ENCODE measurements at places on chromosomes 1 and 21. TPM values are rescaled to one million over a fixed set of nuclear protein-coding genes. Genes with fewer than 3 reads are reported as not detected.

The MLLT11 gene
- total RNA-seq, result 0.80 TPM

The LCE1D gene
- total RNA-seq, result not detected

The DNAJC28 gene
- 0.52 TPM for total RNA-seq

The RNU1-3 gene
- total RNA-seq, result 6,387 TPM

The MRPL55 gene
- total RNA-seq, result 29.0 TPM

The SH2D1B gene
- total RNA-seq, result 3.4 TPM

The IGSF9 gene
- total RNA-seq, result 13.0 TPM

The SLC44A5 gene
- 0.60 TPM for total RNA-seq

The ZCCHC17 gene
- total RNA-seq, result 17.5 TPM

DNA sequence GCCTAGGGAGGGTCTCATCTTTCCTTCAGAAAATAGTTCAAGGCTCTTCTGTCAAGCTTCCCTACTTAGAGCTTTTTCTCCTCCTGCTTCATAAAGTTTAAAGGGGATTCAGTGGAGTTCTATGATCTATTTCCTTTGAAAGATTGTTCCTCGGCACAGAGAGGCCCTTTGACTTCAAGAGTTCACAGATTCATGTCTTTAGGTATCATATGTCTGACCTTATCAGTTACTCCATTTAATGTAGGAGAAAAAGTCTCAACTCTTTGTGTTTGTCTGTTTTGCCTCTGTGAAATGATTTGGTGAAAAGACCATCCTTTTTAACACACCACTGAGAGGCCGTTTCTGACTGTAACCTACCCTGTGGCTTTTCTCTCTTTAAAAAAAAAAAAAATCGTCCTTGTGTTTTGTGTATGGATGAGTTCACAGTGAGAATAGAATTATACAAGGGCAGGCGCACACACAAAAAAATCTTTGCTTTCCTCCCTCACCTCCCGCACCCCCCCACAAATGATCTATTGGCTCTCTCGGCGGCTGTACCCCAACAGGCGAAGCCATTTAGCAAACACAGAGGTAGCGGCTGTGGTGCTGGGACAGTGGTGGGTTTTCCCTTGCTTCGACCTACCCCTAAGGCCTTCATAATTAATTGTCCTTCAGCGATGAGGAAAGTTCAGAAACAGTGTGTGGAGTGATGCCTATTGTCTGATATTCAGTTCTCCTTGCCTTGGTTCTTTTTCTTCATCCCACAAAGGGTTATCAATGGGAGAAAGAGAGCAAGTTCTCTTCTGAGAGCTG, 29.6 kb downstream of the PROX1 start:
- no peak for ATAC-seq

DNA sequence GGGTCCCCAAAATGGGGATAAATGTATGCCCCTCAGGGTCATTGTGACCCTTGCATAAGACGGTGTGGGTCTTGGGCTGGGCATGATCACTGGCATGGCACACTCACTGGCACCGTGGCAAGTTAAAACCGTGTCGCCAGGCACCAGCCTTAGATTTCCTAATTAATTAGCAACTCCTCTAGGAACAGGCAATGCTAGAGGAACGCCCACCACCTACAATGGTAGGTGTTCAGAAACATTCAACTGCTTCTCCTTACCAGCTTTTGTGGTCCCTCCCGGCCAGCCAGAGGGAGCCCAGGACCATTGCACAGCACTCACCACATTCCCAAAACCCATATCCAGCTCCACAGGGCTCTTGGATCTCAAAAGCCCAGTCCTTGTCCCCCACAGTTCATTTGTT, 36.4 kb downstream of the EPHA2 start:
- no peak for ATAC-seq

- no peak for ATAC-seq
These were observed 78.5 kb downstream of the BACH1 start for GRCh38 chr21:29377266-29377665.

DNA sequence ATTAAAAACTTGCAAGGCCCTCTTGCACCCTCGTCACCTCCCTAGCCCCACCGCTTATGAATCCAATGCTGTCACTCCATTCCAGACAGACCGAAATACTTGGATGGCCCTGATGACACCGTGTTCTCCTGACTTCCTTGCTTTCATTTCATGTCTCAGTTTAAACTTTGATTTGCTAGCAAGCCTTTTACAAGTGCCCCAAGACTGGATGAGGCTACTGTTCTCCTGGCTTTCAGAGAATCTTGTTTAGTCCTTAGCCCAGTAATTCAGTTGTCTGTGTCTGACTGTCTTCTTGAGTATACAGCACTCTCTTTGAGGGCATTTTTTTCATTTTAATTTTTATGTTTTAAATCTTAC, 824 bp upstream of the IFI44L start:
- no peak for ATAC-seq

- peak; percentile 32 for ATAC-seq
These were observed 27.5 kb upstream of the ROR1 start for GRCh38 chr1:63746129-63746864.

- no peak for ATAC-seq
These were observed at the start of gene GJA8 for GRCh38 chr1:147902253-147902845. TSS of gene GJA8 (plus strand) at chr1:147902795. CDS start at chr1:147907956, 5,161 bp downstream.

DNA sequence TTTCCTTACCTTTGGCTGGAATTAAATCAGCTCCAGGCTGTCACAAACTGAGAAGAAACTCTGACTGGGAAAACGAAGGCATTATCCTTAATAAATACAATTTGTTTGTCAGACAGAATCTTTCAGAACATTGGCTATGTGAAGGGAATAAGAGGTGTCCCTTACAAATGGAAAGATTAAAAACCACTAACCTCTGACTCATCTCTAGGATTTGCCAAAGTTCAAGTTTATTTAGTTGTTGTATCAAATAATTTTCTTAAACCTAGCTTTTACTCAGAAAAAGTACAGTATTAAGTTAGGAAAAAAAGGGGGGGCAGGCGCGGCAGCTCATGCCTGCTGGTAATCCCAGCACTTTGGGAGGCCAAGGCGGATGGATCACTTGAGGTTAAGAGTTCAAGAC, 15.7 kb downstream of the SERTAD4 start:
- no peak for ATAC-seq

- ATAC-seq, result no peak
These were observed 15.3 kb downstream of the MAGI3 start for GRCh38 chr1:113405573-113405972.

GRCh38 chr1:11472741-11473140, 6.2 kb upstream of the DISP3 start:
- no peak for ATAC-seq

DNA sequence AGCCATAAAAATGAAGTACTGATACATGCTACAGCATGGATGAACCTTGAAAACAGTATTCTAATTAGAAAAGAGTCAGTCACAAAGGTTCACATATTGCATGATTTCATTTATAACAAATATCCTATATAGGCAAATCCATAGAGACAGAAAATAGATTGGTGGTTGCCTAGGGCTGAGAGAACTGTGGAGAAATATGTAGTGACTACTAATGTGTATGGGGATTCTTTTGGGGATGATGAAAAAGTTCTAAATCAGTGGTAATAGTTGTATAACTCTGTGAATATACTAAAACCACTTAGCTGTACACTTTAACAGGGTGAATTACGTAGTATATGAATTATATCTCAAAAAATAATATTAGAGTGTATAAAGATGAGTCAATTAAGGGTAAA, 45.8 kb downstream of the RNF115 start:
- ATAC-seq, result no peak

- ATAC-seq, result no peak
These were observed 2.8 kb upstream of the SRRM1 start for GRCh38 chr1:24640288-24640687.

DNA sequence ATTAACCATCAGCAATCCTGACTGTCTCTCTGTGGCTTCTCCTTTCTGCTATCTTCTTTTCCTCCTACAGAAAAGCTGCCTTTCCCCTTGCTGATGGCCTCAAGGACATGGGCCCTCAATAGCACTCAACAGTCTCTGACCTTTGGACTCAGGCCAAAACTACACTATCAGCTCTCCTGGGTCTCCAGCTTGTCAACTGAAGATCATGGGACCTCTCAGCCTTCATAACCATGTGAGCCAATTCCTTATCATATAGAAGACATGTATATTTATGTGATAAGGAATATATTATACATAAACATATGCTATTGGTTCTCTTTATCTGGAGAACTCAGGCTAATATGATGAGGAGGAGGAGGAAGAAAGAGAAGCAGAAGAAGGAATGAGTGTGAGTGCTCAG, 91.8 kb upstream of the GJB5 start:
- no peak for ATAC-seq

DNA sequence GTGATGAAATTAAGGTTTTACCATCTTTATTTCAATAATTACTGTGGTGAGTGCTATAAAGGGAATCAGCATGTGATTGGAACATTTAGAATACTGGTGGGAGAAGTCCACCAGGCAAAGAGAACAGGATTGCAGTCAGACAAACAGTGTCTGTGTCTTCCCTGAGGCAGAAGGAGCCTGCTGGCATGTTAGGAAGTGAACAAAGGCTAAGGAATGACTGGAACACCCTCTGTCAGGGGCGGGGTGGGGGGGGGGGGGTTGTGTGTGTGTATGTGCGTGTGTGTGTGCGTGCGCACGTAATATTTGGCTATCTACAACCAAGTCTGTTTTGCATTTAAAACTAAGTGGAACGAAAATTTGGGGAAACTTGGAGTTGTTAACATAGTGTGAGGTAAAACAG, 30.2 kb downstream of the SRRM1 start:
- ATAC-seq, result no peak

DNA sequence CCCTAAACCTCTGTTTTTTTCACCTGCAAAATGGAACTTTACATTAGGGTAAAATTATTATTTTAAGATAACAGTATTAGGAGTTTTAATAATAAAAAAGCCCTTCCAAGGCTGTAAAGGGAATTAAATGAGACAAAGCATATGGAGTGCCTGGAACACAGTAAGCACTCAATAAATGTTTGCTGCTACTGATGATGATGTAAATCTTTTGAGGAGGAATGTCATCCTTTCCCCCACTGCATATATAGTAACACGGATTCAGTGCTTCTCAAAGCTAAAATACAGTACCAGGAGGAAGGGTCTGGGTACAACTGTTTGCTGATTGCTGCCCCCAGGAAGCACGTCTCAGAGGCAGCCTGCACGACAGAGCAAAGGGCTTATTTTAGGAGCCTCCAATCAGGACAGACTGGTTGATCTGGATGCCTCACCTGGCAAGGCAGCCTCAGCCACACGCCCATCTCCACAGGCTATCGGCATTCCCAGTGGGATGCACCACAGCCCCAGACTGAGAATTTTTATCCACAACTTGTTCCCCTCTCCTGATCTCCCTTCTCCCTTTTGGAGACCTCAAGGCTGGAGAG, 64.4 kb downstream of the GADD45A start:
- peak; percentile 80 for ATAC-seq

- ATAC-seq, result peak; percentile 82
These were observed 310.6 kb downstream of the DISC1 start for GRCh38 chr1:231936983-231937775.

DNA sequence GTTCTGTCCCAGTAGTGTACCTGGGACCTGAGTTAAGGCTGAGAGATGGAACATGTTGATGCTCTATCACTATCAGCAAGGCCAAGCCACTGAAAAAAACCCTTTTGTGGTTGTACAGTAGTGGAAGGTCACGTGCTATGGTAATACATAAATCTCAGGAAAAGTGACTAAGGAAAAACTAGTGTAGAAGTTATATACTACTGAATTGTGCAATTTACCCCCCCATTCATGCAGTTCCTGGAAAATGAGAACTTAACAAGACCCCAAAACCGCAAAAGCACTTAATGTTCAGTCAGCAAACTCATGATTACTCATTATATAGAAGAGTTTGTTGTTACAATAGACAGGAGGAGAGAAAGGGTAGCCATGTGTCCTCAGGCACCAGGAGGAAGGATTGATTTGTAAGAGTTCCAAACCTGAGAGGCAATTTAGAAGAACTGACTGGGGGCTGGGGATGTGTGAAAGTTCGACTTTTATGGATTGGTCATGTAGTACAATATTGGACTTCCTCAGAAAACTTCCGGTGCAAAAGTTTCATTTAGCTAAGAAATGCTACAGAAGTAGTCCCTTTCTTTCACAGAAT, 91.6 kb downstream of the RGL1 start:
- no peak for ATAC-seq

GRCh38 chr1:172818841-172819527, 160.1 kb downstream of the FASLG start:
- ATAC-seq, result peak; percentile 76

GRCh38 chr1:209929751-209930150, 8.3 kb upstream of the SYT14 start:
- ATAC-seq, result no peak

- no peak for ATAC-seq
These were observed 4.3 kb downstream of the IL22RA1 start for GRCh38 chr1:24138476-24139221.

- ATAC-seq, result no peak
These were observed 414.3 kb upstream of the NR5A2 start for GRCh38 chr1:199612976-199613774.

GRCh38 chr21:31354604-31355443, 10.8 kb upstream of the TIAM1 start:
- ATAC-seq, result peak; percentile 87

DNA sequence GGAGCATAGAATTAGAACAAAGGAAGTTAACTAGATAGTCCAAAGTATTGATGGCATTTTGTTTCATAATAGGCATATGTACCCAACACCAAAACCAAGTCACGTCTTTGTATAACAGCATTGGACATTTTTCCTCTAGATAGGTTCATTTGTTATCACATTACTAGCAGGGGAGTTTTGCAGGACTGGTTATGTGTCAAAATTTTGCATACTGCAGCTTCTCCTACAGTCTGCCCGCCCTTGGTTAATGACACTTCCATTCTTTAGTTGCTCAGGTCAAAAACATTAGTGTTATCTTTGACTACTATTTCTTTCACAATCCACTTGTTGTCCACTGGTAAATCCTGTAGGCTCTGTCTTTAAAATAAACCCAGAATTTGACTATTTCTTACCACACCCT, 8.9 kb downstream of the CAPZA1 start:
- no peak for ATAC-seq

GRCh38 chr1:58402444-58402843, 144.1 kb downstream of the OMA1 start:
- no peak for ATAC-seq

- no peak for ATAC-seq
These were observed 47.3 kb downstream of the ST6GALNAC3 start for GRCh38 chr1:76121850-76122249.

DNA sequence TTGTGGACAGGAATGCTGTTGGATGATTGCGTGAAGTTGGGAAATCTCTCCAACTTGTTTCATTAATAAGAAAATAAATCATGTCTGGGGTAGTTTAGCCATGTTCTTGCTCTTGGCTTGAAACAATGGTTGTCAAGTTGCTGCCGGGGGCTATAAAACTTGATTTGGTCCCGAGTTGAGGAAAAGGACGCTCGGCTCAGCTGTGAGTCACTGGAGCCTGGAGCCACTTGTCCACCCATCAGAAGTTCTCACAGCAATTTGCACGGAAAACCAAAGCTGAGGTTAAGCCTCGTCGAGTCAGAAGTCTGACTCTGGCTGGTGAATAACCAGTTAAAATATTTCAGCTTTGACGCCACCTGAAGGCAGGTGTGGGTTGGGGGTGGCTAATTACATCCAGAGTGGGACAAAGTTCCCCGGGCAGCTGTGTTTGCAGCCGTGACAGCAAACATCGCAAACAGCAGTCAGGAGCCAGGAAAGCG, 19.7 kb upstream of the RIPK4 start:
- ATAC-seq, result peak; percentile 73

GRCh38 chr1:247294282-247294681, 37.4 kb downstream of the ZNF496 start:
- no peak for ATAC-seq

- no peak for ATAC-seq
These were observed 90.5 kb downstream of the CD247 start for GRCh38 chr1:167427848-167428247.
